Vagina (tissue), 2 donors: ENCODE measurements at places on chromosomes 16 and 17. TPM values are rescaled to one million over a fixed set of nuclear protein-coding genes. Genes with fewer than 3 reads are reported as not detected.
A peak's percentile ranks its signal among the peaks of the same experiment; 100 is the strongest.

Gene KCNJ18
- total RNA-seq = not detected

Gene TP53TG3C
- total RNA-seq = not detected

Gene KRT39
- total RNA-seq = not detected

Gene CIAPIN1
- total RNA-seq = 28.0 TPM

GRCh38 chr16:86048882-86049585, 150.1 kb downstream of the IRF8 start:
- no peaks in the 10 kb centered on the region for H3K36me3 ChIP-seq
- no peak for DNase-seq
- no peak overlapping the region for H3K27ac ChIP-seq

- H3K27me3 ChIP-seq = no peaks in the 10 kb centered on the region
- H3K4me1 ChIP-seq = no peaks in the 10 kb centered on the region
- H3K36me3 ChIP-seq = no peaks in the 10 kb centered on the region
- peak overlapping the region; percentile 31 for H3K27ac ChIP-seq
- no peak overlapping the region for H3K4me3 ChIP-seq
Measured at GRCh38 chr17:40598619-40599467, 33.6 kb upstream of the CCR7 start.

- no peaks in the 10 kb centered on the region for H3K27me3 ChIP-seq
- H3K36me3 ChIP-seq = no peaks in the 10 kb centered on the region
- H3K4me1 ChIP-seq = peaks cover 5% of the 10 kb centered on the region
- H3K4me3 ChIP-seq = no peak overlapping the region
Measured at GRCh38 chr17:60301649-60302048, 90.3 kb downstream of the USP32 start.

DNA sequence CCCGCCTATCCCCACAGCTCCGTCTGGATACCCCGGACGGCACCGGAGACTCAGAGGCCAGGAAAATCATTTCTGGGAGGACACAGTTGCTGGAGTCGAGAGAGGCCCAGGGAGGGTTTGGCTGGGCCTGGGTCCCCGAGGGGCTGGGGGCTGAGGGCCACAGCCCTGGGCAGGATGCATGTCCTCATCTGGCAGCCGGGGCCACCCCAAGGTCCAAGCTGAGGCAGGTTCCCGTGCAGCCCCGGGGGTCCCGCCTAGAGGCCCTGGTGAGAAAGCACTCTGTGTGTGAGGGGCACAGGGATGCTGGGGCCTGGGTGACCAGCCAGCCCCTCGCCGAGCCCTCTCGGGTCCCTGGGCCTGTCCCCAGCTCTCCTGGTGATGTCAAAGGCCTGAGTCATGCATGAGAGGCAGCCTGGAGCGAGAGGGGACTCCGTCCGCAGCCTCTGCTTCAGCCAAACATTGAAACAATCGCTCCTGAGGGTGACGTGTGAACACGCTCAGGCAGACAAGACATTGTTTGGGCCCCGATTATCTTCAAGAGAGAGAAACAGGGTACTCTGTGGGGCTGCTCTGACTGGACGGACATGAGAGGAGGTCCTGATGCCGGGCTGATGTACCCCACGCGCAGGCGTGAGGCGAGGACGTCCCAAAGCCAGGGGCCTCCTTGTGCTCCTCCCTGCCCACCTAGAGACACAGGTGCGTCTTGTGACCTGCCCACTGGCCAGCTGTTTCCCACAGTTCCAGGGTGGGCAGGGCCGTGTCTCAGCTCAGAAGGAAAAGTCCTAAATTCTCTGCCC, 25.8 kb upstream of the C1QTNF8 start:
- H3K27ac ChIP-seq = no peak overlapping the region
- no peak overlapping the region for H3K4me3 ChIP-seq
- no peaks in the 10 kb centered on the region for H3K36me3 ChIP-seq
- H3K27me3 ChIP-seq = no peaks in the 10 kb centered on the region

DNA sequence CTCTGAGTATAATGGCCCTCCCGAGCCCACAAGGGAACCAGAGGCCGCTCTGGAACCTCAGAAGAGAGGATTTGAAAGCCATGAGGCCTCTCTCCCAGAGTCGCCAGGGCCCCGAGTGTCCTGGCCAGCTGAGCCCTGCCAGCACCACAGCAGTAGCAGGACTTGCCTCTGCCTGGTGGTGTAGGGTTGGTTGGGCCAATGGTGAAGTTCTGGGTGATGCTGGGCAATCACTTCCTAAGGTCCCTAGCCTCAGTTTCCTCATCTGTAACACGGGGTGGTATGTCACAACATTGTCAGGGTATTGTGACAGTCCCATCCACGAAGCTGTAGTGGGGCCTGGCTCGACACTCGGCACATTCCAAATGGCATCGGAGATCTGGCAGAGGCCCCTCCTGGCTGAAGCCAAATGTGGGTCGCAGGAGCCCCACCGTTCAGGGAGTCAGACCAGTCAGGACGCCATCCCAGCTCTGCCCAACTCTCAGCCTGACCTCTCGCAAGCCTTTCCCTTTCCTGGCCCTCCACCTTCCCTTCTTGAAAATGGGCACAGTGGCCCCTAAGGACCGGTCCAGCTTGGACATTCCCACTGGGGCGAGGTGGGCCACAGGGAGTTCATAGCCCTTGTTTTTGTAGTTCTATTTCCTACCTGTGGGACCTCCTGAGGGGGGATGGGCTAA, 1.7 kb downstream of the NATD1 start:
- H3K4me3 ChIP-seq = peak overlapping the region; percentile 10
- H3K27me3 ChIP-seq = no peaks in the 10 kb centered on the region
- H3K27ac ChIP-seq = no peak overlapping the region
- DNase-seq = no peak

DNA sequence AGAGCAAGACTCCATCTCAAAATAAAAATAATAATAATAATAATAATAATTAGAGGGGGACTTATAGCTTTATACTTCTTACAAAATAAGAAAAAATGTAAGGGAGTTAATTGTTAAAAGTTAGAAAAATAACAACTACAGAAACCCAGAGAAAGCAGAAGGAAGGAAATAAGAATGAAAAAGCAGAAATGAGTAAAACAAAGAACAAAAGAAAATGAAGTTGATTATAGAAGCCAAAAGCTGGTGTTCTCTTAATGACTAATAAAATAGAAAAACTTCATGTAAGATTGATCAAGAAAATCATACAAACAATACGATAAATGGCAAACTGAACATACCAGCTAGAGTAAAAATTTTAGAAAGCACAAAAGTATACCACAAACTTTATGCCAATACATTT, 6.8 kb upstream of the NSMCE1 start:
- H3K27me3 ChIP-seq = no peaks in the 10 kb centered on the region
- H3K4me3 ChIP-seq = no peak overlapping the region
- no peak for DNase-seq
- no peaks in the 10 kb centered on the region for H3K36me3 ChIP-seq

GRCh38 chr16:77236063-77236511, 36.9 kb downstream of the SYCE1L start:
- no peak for DNase-seq
- H3K27ac ChIP-seq = no peak overlapping the region
- no peaks in the 10 kb centered on the region for H3K36me3 ChIP-seq
- peak overlapping the region; percentile 35 for H3K4me3 ChIP-seq
- H3K27me3 ChIP-seq = no peaks in the 10 kb centered on the region
- no peaks in the 10 kb centered on the region for H3K4me1 ChIP-seq

GRCh38 chr16:17578981-17579874, 108.5 kb upstream of the XYLT1 start:
- no peak overlapping the region for H3K4me3 ChIP-seq
- DNase-seq = no peak
- H3K27ac ChIP-seq = no peak overlapping the region
- H3K36me3 ChIP-seq = no peaks in the 10 kb centered on the region
- H3K27me3 ChIP-seq = no peaks in the 10 kb centered on the region

- peaks cover 57% of the 10 kb centered on the region for H3K4me1 ChIP-seq
- no peak overlapping the region for H3K4me3 ChIP-seq
- DNase-seq = no peak
- H3K27ac ChIP-seq = no peak overlapping the region
- no peaks in the 10 kb centered on the region for H3K36me3 ChIP-seq
Measured at GRCh38 chr16:84704253-84704652, 4.5 kb downstream of the USP10 start.

GRCh38 chr17:37671824-37672547, 28.7 kb upstream of the DDX52 start:
- no peak overlapping the region for H3K27ac ChIP-seq
- no peaks in the 10 kb centered on the region for H3K36me3 ChIP-seq
- no peaks in the 10 kb centered on the region for H3K27me3 ChIP-seq
